ENCODE measurements at places on chromosomes 6 and 20.

DNA sequence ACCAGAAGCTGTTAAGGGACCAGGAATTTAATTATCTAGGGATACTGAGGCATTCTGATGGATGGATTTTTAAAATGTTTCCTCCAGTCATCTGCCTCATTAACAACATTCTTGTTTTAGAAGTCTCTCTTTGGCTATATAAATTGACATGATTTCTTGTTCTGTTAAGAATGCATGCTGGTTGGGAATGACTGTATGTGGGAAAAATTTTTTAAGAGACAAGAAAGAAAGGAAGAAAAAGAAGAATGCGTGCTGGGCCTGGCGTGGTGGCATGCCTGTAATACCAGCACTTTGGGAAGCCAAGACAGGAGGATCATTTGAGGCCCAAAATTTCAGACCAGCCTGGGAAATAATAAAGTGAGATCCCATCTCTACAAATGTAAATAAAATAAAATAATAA is 203.6 kb downstream of the GJA1 start:
- DNase-seq = peak; percentile 38

- no peak for DNase-seq
Observed at GRCh38 chr6:51459958-51460357, 627.5 kb downstream of the PKHD1 start.

- no peak for DNase-seq
Observed at GRCh38 chr6:23199541-23199940, 630.2 kb downstream of the HDGFL1 start.

GRCh38 chr6:79167931-79168694 is 66.4 kb downstream of the HMGN3 start:
- peak; percentile 54 for DNase-seq

- no peak for DNase-seq
Observed at GRCh38 chr6:69622230-69622629, 174.6 kb downstream of the LMBRD1 start.
